Stimulated activated CD8-positive, alpha-beta memory T cell treated with anti-CD3 and anti-CD28 coated beads, Interleukin-4, amount 100 ng/mL, for 1 hour (primary cell): ENCODE measurements at places on chromosomes 7 and 10.
A peak's percentile ranks its signal among the peaks of the same experiment; 100 is the strongest.

GRCh38 chr10:110002801-110003523 is 4.8 kb upstream of the ADD3 start:
- DNase-seq = no peak

DNA sequence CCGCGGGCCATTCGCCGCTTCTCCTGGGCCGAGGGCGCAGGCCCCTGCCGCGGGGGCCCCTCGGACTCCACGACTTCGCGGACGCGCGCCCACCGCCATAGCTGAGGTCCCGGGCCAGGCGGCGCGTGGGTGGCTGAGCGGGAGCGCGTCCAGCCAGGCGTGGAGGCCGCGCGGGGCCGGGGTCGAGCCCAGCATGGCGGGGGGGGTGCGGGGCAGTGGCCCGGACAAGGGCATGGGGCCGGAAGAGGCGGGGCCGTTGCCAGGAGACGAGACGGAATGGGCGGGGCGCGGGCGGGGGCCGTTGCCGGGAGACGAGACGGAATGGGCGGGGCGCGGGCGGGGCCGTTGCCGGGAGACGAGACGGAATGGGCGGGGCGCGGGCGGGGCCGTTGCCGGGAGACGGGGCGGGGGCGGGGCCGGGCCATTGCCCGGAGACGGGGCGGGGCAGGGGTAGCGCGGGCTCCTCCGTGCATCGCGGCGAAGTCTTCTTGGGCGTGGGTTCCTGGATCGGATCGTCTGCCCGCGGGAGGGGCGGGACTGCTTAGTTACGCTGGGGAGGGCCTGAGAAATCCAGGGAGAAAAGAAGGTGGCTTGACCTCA is 14.8 kb downstream of the ADAM8 start:
- DNase-seq = peak; percentile 72

- DNase-seq = no peak
Observed at GRCh38 chr10:3961082-3961481, 176.1 kb upstream of the KLF6 start.

DNA sequence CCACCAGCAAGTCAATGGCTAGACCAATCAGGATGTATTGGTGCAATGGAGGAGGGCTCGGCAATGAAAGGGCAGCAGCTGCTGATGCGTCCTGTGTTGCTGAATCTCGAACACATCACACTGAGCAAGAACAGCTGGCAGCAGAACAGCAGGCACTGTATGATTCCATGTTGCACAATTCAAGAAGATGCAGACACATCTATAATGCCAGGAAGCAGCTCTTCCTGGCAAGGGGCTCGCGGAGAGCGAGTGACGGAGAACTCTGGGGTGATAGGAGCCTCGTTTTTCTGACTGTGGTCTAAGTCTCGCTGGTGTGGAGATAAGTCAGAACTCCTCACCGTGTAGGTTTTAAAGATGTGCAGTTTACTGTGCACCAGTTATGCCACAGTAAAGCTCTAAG is 24.8 kb upstream of the PFKP start:
- no peak for DNase-seq

DNA sequence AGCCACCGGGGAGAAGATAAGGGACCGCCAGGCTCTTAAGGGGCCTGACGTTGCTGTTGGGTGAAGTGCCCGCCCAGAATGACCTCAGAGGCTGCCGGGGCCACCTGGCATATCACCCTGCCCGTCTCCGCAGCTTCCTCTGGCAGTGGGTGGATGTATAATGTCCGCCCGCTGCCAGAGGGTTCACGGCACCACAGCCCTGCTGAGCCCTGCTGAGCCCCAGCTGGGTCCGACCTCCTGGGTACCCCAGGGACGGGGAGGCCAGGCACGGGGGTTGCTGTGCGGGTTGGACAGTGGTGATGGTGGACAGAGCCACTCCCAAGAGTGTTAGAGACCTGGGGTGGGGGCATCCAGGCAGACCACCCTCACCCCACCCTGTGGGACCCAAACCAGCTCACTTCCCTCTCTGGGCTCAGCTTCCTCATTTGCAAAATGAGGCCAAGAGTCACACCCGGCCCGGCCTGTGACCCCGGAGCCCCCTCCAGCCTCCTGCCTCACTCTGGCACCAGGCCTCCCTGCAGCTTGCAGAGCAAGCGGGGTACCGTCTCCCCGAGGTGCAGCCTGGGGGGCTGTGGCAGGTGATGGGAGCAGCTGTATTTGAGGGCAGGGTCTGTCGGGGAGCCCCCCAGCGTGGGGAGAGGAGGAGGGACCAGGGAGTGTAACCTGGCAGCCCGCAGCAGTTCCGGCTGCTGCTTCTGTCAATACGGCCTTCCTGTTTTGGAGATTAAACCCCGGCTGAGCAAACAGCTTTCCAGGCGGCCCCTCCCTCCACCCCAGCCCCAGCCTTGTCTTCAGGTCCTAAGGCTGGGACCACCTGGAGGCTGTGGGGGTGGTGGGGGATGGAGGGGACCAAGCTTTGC is 8.4 kb upstream of the LFNG start:
- DNase-seq = no peak

GRCh38 chr7:90192876-90193750 is 18.4 kb upstream of the STEAP2 start:
- no peak for DNase-seq

GRCh38 chr7:131052285-131052904 is 275.3 kb upstream of the MKLN1 start:
- DNase-seq = no peak

- DNase-seq = no peak
Observed at GRCh38 chr7:20330928-20331909, 519 bp downstream of the ITGB8 start.

DNA sequence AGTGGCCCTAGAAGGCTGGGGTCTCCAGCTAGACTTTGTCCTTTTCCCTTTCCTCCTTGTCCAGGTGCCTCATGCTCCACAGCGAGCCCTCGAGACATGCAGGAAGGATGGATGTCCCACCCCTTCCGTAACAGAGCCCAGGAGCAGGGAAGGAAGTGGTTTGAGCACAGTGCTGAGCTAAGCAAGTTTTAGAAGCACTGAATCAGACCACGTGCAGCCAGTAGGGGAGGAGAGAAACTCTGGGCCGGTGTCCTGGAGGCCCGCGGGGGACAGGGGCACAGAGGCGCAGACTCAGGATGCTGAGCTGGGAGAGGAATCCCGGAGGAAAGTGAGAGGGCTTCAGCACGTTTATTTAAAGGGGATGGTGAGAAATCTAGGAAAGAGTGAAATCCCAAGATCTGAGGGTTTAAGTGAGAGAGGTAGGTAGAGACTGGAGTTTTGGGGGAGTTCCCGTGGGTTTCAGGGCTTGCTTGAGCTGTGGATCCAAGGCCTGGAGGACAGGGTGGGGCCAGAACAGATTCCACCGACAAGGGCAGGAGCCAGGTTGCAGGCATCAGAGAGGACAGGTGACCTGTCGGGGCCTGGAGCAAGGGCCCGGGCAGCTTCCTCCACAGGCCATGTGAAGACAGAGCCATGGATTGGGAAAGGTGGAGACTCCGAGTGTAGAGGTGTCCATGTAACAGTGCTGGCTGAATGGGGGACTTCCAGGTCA is 4.4 kb upstream of the IRF5 start:
- no peak for DNase-seq

DNA sequence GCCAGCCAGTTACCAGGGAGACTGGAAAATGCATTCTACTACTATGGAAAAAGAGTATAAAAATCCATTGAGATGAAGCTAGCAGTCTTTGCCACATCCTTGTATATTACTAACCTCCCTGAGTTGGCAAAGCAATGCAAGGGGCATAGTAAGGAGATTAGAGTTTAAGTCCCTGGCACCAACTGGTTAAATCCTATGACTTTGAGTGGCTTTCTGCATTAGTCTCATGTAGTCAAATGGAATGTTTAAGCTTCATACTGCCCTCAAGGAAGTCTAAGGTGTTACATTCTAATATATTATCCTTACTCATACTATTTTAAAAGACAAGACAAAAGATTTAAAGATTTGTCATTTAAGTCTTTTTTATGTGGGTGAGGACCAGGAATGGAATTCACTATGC is 110.1 kb downstream of the INHBA start:
- DNase-seq = no peak

DNA sequence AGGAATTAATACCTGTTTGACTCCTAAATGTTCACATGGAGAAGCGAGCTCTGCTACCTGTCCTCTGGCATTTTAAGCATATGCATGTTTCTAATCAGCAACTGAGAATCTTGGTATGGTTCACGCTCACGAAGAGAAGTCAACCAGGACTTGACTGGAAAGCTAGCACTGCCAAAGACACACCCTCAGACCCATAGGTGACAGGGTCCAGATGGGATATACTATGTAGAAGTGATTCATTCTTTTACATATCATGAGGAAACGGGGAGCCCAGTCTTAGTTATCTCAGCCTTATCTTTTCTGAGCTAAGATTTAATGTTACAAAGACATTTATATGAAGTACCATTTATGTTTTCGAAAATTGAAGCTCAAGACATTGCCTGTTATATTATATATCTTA is 313.0 kb downstream of the DOCK4 start:
- DNase-seq = no peak

GRCh38 chr7:129689995-129690581 is 78.6 kb downstream of the NRF1 start:
- no peak for DNase-seq

DNA sequence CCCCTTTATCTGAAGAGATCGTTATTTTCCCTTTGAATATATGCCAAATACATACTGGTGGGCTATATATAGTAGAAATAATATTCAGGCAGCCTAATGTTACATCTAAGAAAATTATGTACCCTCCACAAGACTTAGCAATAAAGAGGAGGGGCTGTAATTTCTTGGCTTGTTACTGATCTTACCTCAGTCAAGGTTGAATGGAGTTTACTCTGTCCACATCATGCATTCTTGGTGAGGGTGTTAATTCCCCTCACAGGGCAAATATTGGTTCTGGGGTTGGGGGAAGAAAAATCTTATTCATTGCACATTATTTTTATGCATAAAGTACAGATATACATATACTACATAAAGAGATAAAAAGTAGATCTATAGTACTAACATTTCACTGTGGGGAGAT is 145.8 kb upstream of the ANK3 start:
- no peak for DNase-seq

DNA sequence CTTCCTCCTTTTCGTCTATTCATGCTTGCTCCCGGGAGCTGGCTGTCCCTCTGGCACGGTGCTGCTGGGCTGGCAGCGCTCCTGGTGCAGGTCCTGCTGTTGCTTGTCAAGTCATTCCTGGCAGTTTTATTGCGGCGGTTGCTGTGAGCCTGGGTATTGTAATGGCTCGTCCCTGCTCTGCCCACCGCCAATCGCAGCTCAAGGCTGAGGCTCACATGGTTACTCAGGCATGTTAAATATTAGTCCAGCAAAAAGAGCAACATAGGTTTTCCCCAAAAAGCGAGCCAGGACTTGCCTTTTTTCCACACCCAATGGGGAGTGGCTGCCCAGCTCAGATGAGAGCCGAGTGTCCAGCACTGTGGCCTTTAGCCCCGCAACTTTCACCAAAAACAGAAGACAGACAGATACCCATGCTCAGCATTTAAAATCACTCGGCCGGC is 492.9 kb upstream of the FOXK1 start:
- DNase-seq = no peak

- DNase-seq = no peak
Observed at GRCh38 chr10:122347170-122347841, 27.2 kb upstream of the PLEKHA1 start.

DNA sequence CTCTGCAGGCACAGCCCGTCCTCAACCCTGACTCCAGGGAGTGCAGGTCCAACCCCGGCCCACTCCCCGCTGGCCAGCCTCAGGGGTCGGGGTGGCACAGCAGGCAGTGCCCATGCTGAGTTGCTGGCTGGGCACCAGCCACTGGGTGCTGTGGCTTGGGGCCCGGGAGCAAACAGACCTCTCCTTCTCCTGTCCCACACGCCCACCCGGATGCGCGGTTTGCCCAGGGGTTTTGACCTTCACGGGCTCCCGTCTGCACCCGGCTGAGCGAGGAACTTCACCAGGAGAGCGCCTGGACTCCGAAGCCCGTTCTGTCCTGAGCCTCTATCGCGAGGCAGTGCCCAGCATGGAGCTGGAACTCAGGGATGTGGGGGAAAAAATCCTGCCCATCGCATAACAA is 2.6 kb upstream of the GRIFIN start:
- no peak for DNase-seq

GRCh38 chr10:98074315-98074911 is 44.0 kb upstream of the CRTAC1 start:
- no peak for DNase-seq

DNA sequence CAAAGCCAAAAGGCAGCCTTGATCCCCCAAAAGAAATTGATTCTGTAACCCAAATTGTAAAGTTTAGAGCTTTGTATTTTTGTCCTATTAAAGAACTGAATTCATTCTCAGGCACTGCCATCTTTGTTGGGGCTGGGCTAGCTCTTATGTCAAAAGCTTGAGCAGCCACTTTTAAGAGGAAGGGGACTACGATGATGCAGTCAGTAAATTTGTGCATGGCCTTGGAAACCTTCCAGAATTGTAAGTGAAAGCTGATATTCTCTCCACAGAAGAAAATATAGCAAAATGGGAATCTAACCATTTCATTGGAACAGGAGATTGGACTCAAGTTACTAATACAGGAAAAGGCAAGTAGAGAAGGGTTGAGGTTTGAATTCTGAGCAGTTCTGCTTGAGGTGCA is 50.1 kb downstream of the RBM20 start:
- no peak for DNase-seq

DNA sequence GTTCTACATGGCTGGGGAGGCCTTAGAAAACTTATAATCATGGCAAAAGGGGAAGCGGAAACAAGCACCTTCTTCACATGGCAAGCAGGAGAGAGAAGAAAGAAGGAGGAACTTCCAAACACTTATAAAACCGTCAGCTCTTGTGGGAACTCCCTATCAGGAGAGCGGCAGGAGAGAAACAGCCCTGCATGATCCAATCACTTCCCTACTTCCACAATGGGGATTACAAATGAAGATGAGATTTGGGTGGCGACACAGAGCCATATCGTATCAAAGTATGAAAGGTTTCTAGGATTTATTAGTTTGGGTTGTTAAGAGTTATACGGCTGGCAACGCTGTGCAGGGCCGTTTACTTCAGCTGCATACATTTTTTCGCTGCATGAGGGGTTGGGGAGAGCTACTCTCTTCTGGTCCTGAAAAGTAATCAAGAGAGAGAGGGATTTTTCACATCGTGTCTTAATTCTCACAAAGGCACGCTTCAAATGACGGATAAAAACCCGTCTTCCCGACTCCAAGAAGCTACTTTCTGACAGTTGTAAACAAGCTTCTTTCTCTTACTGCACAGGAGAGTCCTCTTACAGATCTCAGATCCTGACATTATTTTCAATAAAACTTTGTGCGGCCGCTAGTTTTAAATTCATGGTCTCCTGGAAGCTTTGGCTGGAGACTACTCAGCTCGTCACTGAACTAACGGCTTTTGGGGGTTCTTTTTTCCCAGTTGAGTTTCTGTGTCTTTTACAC is 751 bp upstream of the GTPBP10 start:
- no peak for DNase-seq

GRCh38 chr7:117951691-117952280 is 78.5 kb upstream of the CTTNBP2 start:
- DNase-seq = no peak
